ENCODE measurements at places on chromosomes 11 and 22.
A peak's percentile ranks its signal among the peaks of the same experiment; 100 is the strongest.

- no peak for DNase-seq
These were observed 295.6 kb downstream of the NTM start for GRCh38 chr11:131666006-131666405.

GRCh38 chr11:91129596-91129995 is 906.7 kb upstream of the CHORDC1 start:
- no peak for DNase-seq

GRCh38 chr11:86919557-86920210 is 35.5 kb downstream of the FZD4 start:
- peak; percentile 71 for DNase-seq

- no peak for DNase-seq
These were observed 55.4 kb downstream of the QSER1 start for GRCh38 chr11:32947978-32948377.

DNA sequence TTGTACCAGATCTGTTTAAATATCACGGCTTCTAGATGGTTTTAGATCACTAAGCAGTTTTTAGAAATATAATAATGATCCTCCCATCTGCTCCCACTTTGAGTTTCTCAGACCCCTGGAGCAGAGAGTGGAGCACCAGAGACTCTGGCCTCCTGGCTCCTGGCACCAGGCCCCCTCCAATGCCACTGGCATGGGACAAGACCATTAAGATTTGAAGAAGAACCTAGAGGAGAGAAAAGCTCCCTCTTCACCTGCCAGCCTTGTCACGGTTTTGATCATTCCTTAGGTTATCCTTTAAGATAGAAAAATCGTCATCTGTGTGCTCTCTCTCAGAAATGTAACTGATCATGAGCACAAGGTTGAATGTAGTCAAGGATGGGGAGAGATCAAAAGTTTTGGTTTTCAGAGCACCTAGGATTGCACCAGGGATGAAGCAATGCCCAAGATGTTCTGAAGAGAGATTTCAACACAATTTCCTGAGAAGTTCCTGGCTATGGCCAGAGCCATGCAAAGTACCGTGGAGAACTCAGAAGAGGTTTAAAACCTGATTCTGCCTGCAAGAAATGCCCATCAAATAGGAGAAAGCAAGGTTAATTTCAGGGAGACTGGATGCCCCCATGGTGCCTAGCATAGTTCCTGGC is 22.2 kb downstream of the IL10RA start:
- no peak for DNase-seq

DNA sequence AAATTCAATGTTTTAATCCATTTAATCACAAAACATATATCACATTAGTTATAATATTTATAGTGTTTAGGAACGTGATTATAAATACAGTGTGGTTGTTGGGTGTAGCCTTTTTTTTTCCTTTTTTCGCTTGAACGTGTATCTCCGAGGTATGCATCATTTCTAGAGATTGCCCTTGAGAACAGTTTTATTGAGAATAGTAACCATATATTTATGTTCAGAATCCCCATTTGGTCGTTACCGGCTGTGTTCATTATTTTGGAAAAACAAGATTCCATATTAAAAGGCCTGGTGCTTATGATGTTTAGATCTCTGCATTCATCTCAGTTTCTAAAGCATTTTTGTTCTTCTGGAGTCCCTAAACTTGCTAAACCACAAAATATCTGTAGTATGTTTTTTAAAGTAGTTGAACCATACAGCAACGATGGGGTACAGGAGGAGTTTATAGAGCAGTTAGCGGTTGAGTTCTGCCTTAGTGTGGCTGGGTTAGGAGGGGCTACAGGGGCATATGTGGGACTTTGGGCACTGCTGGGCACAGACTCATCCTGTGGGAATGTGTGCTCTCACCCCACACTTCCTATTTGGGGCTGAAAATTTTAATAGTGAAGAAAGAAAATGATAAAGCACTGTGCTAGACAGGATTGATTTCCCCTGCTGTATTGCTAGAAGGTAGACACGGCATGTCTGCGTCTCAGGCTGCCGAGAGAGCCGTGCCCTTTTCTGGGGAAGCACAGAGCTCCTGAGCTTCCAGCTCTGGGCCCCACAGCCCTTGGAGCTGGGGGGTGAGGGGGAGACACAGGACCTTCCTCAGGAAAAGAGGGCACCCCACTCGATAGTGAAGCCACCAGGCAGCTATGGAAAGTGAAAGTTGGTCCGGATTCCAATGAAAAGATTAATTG is 81.5 kb upstream of the PPARA start:
- DNase-seq, result no peak

Measured in epithelial cell of esophagus (primary cell).